ENCODE measurements at places on chromosomes 1 and 21.

GRCh38 chr1:77847621-77848080 lies 40.8 kb upstream of the NEXN start:
- no peak for DNase-seq

- no peak for DNase-seq
Observed at GRCh38 chr1:184945678-184946412, 28.5 kb downstream of the NIBAN1 start.

- no peak for DNase-seq
Observed at GRCh38 chr1:93692451-93692861, 10.8 kb upstream of the BCAR3 start.

DNA sequence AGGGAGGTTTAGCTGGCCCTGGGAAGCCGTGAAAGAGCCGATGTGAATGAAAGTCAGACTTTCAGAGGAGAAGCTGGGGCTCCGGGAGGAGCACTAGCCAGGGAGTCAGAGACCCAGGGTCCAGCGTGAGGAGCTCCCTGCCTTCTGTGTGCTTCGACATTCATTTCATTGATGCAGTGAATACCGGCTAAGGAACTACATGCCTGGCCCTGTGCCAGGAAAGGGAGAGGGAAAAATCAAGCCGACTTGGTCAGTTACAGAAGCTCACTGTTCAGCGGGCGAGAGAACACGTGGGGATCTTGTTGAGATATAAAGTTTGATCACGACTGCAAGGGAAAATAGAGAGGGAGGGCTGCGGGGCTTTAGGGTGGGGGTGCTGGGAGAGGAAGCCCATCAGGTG lies 76.7 kb upstream of the RUNX3 start:
- DNase-seq: no peak

DNA sequence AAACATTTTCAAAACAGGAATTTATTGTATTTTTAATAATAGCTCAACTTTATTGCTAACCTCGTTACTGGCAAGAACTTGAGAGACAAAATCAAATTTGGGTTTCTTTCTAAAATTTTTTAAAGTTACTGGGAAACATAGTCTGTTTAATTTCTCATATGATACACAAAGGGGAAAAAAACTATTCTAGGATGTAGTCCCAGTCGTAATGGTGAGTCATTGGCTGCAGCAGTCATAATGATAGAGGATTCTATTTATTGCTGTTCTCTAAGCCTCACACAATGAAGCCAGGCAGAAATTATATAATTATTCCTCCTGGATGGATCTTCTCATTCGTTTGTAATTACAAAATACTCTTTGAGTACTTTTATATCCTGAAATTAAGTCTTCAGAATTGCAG lies 326.5 kb upstream of the SGIP1 start:
- DNase-seq: no peak

DNA sequence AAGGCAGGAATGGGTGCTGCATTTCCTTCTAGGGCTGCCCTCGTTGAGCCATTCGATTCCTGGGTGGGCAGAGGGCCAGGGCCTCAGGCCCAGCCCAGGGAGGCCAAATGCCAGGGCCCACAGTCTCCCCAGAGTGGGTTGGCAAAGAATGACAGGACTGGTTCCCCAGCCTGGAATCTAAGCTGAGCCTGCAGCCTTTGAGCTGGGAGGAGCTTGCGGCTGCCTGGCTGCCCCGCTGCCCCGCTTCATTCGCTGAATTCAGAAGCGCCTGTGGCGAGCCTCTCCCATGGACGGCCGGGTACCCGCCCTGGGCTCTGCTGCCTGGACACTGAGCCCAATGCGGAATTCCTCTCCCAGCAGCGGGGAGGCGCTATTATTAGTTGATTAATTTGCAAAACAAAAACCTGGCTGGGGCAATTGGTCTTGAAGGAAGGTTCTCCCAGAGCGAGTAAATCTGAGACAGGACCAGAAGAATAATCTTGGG lies 32.3 kb upstream of the TARDBP start:
- no peak for DNase-seq

GRCh38 chr1:211613108-211613947 lies 34.4 kb upstream of the SLC30A1 start:
- no peak for DNase-seq

GRCh38 chr1:206979379-206980043 lies 9.3 kb upstream of the FCAMR start:
- no peak for DNase-seq

GRCh38 chr1:96969656-96970163 lies 248.1 kb downstream of the PTBP2 start:
- no peak for DNase-seq

DNA sequence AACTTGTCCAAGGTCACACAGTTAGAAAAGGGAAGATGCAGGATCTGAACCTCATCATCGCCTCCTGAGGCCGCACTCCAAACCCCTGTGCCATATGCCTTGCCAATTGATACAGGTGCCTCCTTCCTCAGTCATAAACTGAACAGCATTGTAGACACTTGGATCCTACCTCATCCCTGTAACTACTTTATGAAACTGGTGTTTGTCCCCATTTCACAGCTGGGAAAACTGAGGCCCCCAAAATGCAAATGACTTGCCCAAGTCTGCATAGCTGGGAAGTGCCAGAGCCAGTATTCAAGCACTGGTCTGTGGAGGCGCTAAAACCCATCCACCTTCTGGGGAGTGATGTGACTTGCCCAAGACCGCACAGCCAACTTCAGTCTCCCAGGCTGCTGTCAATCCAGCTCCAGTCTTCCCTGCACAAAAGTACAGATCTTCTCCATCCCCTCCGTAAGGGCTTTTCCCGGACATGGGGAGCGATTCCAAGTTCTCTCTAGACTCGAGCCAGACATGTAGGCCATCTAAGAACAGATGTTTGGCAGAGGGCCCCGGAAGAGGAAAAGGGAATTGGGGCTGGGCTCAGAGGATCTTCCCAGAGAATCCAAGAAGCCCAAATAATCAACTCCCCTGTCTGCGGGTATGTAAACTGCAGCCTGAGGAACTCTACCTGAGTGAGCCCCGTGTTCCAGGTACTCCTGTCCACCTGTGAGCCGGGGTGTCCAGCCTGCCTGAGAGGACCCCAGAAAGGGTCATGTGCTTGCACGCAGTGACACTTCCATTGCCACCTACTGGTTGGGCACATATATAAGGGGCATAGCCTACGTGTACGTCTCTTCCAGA lies 60.5 kb downstream of the SYT2 start:
- DNase-seq: no peak

DNA sequence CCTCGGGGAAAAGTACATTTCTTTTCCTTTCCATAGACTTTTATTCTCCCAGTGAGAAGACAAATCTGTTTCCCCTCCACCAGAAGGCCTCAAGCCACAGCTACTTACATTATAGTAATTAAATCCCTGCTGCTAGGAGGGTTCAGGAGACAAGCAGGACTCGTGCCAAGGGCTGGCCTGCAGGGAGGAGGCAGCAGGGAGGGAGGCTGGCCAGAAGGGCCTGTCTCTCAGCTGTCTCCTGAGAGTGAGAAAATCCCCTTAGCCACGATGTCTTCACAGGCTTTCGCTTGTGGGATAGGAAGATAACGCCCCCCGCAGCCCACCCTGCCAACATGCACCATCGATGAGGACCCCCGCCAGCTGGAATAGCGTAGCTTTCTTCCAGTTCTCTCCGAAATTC lies 14.0 kb downstream of the KCNN3 start:
- no peak for DNase-seq

DNA sequence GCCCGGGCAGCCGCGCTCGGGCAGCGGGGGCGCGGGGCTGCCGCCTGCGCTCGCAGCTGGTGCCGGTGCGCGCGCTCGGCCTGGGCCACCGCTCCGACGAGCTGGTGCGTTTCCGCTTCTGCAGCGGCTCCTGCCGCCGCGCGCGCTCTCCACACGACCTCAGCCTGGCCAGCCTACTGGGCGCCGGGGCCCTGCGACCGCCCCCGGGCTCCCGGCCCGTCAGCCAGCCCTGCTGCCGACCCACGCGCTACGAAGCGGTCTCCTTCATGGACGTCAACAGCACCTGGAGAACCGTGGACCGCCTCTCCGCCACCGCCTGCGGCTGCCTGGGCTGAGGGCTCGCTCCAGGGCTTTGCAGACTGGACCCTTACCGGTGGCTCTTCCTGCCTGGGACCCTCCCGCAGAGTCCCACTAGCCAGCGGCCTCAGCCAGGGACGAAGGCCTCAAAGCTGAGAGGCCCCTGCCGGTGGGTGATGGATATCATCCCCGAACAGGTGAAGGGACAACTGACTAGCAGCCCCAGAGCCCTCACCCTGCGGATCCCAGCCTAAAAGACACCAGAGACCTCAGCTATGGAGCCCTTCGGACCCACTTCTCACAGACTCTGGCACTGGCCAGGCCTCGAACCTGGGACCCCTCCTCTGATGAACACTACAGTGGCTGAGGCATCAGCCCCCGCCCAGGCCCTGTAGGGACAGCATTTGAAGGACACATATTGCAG lies 3.0 kb downstream of the ARTN start:
- DNase-seq: no peak

GRCh38 chr1:212514782-212515181 lies 82.1 kb downstream of the NENF start:
- DNase-seq: no peak

GRCh38 chr1:112493351-112493750 lies 15.4 kb upstream of the WNT2B start:
- no peak for DNase-seq

GRCh38 chr1:184322253-184322652 lies 64.6 kb upstream of the C1orf21 start:
- DNase-seq: no peak

- no peak for DNase-seq
Observed at GRCh38 chr1:221468546-221468945, 273.3 kb downstream of the DUSP10 start.

GRCh38 chr1:173474097-173474779 lies 2.9 kb upstream of the PRDX6 start:
- DNase-seq: no peak

All from activated CD8-positive, alpha-beta memory T cell treated with anti-CD3 and anti-CD28 coated beads for 48 hours (primary cell).